ENCODE measurements at places on chromosomes 5 and 9. TPM values are rescaled to one million over a fixed set of nuclear protein-coding genes. Genes with fewer than 3 reads are reported as not detected.

- peak; percentile 9 for DNase-seq
Observed at GRCh38 chr9:6153425-6153824, 62.2 kb upstream of the IL33 start.

GRCh38 chr9:23826120-23826629 is at the start of gene ELAVL2:
Gene ELAVL2 (minus strand): TSS chr9:23826240. CDS start chr9:23762234, 64,006 bp downstream.
- DNase-seq = peak; percentile 77

- DNase-seq = no peak
Observed at GRCh38 chr9:110619831-110620230, 40.3 kb upstream of the SVEP1 start.

DNA sequence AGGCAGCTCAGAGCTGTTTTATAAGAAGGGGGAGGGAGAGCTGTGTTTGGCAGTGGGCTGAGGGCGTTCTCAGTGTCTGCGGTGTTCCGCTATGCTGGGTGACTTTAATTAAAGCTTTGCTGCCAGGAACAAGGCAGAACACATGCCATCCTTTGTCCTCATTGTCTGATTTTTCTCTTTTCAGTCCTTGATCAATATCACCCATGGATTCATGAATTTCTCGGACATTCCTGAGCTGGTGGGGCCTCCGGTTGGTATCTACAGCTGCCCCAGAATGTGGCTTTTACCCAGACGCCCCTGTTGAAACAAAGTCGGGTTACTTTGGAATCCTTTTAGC is 66.5 kb upstream of the TGFBR1 start:
- no peak for DNase-seq

GRCh38 chr9:95088421-95089161 is 228.9 kb downstream of the FANCC start:
- no peak for DNase-seq

- no peak for DNase-seq
Observed at GRCh38 chr9:113652355-113653152, 189.0 kb downstream of the RGS3 start.

DNA sequence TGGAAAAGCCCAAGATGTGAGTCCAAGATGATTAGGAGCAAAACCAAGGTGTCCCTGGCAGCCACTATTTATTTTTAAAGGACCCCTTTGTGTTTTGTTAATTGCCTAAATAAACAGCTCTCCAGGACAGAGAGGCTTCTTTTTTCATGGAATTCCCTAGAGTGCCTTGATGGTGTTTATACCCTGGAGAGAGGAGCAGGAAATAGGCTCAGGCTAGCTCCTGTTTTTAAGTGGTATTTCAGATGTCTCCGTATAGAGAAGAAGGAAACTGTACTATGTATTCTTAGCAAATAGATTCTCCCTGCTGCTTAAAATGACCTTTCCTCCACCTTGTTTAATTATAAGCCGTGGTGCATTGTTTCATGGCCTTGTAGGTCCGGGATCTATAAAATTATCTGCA is 292.4 kb downstream of the CD180 start:
- DNase-seq = no peak

DNA sequence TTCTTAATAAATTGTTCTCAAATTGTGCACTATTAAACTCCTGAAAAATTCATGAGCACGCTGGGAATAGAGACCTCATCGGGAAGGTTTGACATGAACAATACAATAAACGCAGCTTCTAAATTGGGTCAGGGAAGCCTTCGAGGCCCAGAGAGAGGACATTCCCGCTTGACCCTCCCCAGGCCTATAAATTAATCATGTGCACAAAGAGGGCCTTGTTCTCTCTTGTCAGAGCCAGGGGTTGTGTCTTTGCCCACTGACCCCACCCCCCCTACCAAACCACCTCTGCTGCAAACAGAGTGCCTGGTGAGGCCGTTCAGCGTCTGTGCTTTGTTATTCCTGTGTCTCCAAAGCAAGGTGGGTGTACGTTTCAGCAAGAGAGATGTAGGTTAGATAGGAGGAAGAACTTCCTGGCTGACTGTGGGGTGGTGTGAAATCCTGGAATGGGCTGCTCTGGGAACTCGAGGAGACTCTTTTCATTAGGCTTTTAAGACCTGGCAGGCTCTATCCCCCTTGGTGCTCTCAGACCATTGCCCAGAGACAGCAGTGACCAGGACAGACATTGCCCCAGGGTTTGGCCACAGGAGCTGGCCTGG is 18.2 kb upstream of the DAB2IP start:
- DNase-seq = no peak

The GNAQ gene
- total RNA-seq = 31.5 TPM

The SMIM27 gene
- 5.8 TPM for total RNA-seq

- no peak for DNase-seq
Observed at GRCh38 chr5:140978260-140978659, 12.0 kb downstream of the PCDHAC2 start.

The HMGCR gene
- total RNA-seq = 67.8 TPM

- no peak for DNase-seq
Observed at GRCh38 chr9:536597-537511, 304.6 kb upstream of the DMRT1 start.

The SLCO6A1 gene
- total RNA-seq = not detected

The PLPP7 gene
- total RNA-seq = 2.6 TPM

DNA sequence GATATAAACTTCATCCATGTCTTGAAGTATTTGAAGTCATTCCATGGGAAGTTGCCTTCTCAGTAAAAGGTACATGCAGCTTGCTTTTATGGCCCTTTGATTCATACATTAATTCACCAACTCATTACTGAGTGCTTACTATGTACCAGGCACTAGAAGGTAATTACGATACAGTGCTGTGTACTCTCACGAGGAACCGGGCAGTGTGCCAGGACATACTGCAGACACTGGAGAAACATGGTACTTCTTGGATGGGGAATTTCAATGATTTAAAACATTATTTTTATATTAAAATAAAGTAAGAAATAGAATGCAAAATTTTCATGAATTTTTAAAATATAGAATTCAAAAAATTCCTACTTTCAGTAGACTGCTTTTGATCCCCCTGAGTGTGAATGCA is 71.4 kb upstream of the WDR41 start:
- DNase-seq = no peak

The PHF24 gene
- 0.58 TPM for total RNA-seq

The FGF1 gene
- 12.1 TPM for total RNA-seq

The SIMC1 gene
- 15.7 TPM for total RNA-seq

GRCh38 chr9:105232207-105232606 is 12.2 kb upstream of the SLC44A1 start:
- DNase-seq = no peak

GRCh38 chr9:93585259-93585658 is 8.9 kb downstream of the PHF2 start:
- no peak for DNase-seq

DNA sequence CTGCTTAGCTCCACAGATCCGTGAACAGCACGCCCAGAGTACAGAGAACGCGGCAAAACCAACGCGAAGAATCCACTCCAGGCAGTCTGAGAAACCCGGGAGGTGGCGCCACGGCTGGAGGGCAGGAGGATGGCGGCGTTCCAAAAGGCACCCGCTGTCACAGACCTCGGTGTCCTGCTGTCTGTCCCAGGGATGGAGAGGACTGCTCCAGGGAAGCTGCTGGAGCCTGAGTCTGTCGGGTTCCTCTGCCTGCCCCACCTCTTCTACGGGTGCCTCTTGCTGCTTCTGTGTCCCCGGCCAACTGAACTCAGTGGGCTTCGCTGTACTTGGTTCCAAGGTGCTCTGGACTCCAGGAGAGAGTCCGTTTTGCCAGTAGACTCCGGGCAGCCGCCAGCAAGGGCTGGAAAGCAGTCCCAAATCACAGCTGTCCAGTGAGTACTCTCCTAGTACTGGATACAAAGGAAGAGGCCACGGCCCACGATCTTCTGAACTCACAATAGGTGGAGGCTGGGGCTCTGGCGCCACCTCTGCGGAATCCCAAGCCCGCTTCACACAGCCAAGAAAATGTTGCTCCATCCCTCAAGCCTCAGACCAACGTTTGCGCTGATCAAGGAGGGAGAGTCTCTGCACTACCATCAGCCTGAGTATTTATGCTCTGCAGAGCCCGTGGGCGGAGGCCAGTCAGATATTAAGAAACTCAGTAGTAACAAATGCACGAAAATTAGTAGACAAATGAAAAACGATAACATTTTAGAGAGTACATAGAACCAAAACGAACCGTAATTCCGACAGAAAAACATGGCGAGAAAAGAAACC is 440 bp downstream of the ANXA2R start:
- DNase-seq = no peak

- no peak for DNase-seq
Observed at GRCh38 chr9:137150617-137151457, 11.9 kb downstream of the GRIN1 start.

All from kidney epithelial cell (primary cell).